ENCODE measurements at places on chromosomes 4 and X. TPM values are rescaled to one million over a fixed set of nuclear protein-coding genes. Genes with fewer than 3 reads are reported as not detected.

- H3K4me1 ChIP-seq: no peaks in the 10 kb centered on the region
- H3K4me3 ChIP-seq: no peak overlapping the region
- H3K36me3 ChIP-seq: peaks cover 11% of the 10 kb centered on the region
- no peak for DNase-seq
- H3K27ac ChIP-seq: no peak overlapping the region
Measured at GRCh38 chr4:173280998-173281397, 53.2 kb downstream of the HMGB2 start.

BANK1 gene
- total RNA-seq: not detected

- H3K27me3 ChIP-seq: no peaks in the 10 kb centered on the region
- no peak overlapping the region for H3K4me3 ChIP-seq
- H3K36me3 ChIP-seq: no peaks in the 10 kb centered on the region
- peaks cover 4% of the 10 kb centered on the region for H3K4me1 ChIP-seq
- H3K27ac ChIP-seq: no peak overlapping the region
- DNase-seq: no peak
Measured at GRCh38 chr4:171622729-171623128, 190.5 kb upstream of the GALNTL6 start.

DNA sequence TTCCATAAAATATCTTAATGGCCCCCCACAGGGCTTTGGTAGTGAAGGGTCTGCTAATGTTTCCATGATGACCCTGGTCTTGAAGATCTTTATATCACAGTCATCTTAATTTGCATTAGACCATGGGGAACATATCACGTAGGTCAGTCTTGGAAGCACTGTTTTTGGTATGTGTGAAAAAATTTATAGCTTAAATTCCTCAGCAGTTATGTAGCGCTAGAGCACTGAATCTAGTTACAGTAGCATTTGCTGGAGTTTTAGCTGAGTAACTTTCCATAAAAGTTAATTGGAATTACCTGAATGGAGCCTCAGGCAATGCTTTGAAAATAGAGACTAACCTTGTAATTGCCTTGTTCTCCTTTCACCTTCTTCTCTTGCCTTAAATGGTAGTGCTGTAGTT, 648.8 kb downstream of the IQCM start:
- no peaks in the 10 kb centered on the region for H3K4me1 ChIP-seq
- H3K27me3 ChIP-seq: no peaks in the 10 kb centered on the region
- no peaks in the 10 kb centered on the region for H3K36me3 ChIP-seq
- H3K27ac ChIP-seq: no peak overlapping the region
- no peak overlapping the region for H3K4me3 ChIP-seq
- DNase-seq: no peak

SOX3 gene
- total RNA-seq: 0.71 TPM

IBSP gene
- not detected for total RNA-seq

DNA sequence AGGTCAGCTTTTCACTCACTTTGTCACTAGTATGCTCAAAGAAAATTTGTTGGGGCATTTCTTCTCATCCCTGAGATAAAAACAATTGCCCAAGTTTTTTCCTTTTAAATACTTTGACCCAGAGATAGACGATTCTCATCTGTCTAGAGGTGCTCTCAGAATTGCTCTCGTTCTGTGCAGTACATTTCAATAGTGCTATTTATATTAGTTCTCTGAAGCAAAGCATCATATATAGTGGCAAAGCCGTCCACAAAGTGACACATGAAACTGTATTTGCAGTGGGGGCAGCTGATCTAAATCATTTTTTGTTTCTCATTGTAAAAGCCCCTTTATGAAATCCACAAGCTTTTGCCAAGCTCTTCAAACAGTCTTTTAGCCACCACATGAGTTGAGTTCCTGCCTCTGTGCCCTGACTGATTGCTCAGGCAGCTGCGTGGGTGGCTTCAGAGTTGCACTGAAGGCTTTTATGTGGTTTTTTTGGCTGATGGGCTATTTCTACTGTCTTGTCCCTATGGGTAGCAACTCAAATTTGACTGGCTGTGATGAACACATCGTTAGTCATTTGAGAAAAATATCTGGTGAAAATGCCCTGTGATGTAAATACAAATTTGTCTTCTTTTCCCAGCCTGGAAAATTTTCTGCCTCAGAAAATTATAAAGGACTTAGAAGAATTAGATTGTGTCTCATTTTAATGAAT, 119.1 kb upstream of the OTUD4 start:
- no peak overlapping the region for H3K4me3 ChIP-seq
- H3K4me1 ChIP-seq: no peaks in the 10 kb centered on the region
- DNase-seq: no peak
- H3K27me3 ChIP-seq: peaks cover 2% of the 10 kb centered on the region

- DNase-seq: no peak
- peak overlapping the region; percentile 73 for H3K4me3 ChIP-seq
- peak overlapping the region; percentile 98 for H3K27ac ChIP-seq
- H3K27me3 ChIP-seq: peaks cover 4% of the 10 kb centered on the region
- H3K36me3 ChIP-seq: no peaks in the 10 kb centered on the region
Measured at GRCh38 chr4:67104145-67104544, 441.2 kb downstream of the CENPC start.

GAGE12H gene
- total RNA-seq: not detected

ATP1B4 gene
- not detected for total RNA-seq

PABPC4L gene
- total RNA-seq: 0.47 TPM

DNA sequence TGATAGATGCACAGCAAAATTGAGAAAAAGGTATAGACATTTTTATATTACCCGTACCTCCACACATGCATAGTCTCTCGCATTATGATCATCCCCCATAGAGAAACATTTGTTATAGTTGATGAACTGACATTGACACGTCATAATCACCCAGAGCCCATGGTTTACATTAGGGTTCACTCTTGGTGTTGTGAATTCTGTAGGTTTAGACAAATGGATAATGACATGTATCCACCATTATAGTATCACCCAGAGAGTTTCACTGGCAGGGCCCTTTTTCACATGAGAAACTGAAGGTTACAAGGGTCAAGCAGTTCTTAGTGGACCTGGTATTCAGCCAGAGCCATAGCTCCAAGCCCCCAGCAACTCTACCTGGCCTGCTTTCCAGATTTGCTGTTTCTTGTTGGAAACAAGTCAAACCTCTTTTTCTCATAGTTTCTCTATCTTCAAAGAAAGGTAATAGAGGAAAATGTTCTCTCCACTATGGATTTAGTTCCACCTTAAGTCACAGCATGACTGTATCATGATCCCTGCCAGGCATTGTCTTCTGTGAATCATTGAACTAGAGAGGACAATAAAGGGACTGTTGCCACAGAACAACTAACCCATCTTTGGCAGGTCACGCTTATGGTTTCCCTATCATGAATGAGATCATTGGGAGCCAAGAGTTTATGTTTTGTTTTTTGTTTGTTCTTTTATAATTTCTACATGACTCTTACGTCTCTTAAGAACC, 64.0 kb downstream of the HHIP start:
- no peaks in the 10 kb centered on the region for H3K36me3 ChIP-seq
- no peak overlapping the region for H3K4me3 ChIP-seq
- H3K27ac ChIP-seq: no peak overlapping the region
- no peaks in the 10 kb centered on the region for H3K27me3 ChIP-seq

DNA sequence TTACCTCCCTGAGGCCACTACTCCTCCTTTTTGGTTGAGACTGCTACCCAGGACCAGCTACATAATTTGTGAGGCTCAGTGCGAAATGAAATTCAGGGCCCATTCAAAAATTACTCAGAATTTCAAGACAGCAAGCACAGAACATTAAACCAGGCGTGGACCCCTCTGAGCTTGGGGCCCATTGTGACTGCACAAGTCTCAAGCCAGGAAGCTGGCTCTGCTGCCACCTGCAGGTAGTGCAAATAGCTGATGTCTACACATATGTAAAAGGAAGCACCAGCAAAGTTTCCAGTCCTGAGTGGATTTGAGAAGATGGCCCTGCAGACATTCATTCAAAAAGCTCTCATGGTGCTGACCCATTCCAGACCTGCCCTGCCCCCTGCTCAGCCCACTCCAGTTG, 213.4 kb upstream of the LNX1 start:
- no peak for DNase-seq
- H3K4me1 ChIP-seq: no peaks in the 10 kb centered on the region
- H3K27ac ChIP-seq: no peak overlapping the region
- H3K27me3 ChIP-seq: peaks cover 1% of the 10 kb centered on the region

- peaks cover 1% of the 10 kb centered on the region for H3K27me3 ChIP-seq
- no peak overlapping the region for H3K4me3 ChIP-seq
- no peak for DNase-seq
- H3K36me3 ChIP-seq: no peaks in the 10 kb centered on the region
- no peak overlapping the region for H3K27ac ChIP-seq
- H3K4me1 ChIP-seq: peaks cover 2% of the 10 kb centered on the region
Measured at GRCh38 chrX:68917799-68918198, 89.0 kb downstream of the EFNB1 start.

- DNase-seq: no peak
- no peak overlapping the region for H3K4me3 ChIP-seq
- H3K27ac ChIP-seq: no peak overlapping the region
- H3K27me3 ChIP-seq: peaks cover 6% of the 10 kb centered on the region
- H3K36me3 ChIP-seq: no peaks in the 10 kb centered on the region
Measured at GRCh38 chr4:73865431-73866096, 3.6 kb upstream of the CXCL1 start.

PGAM4 gene
- not detected for total RNA-seq

ZFP92 gene
- 0.07 TPM for total RNA-seq

LRAT gene
- 0.20 TPM for total RNA-seq

PNMA5 gene
- total RNA-seq: not detected

GRCh38 chr4:53101191-53101581, 239.1 kb downstream of the RASL11B start:
- H3K4me3 ChIP-seq: no peak overlapping the region
- H3K27ac ChIP-seq: no peak overlapping the region
- H3K27me3 ChIP-seq: no peaks in the 10 kb centered on the region
- H3K4me1 ChIP-seq: no peaks in the 10 kb centered on the region
- peaks cover 8% of the 10 kb centered on the region for H3K36me3 ChIP-seq

- H3K27ac ChIP-seq: no peak overlapping the region
- no peak overlapping the region for H3K4me3 ChIP-seq
- peaks cover 3% of the 10 kb centered on the region for H3K27me3 ChIP-seq
- H3K36me3 ChIP-seq: no peaks in the 10 kb centered on the region
Measured at GRCh38 chrX:118545510-118545909, 49.9 kb downstream of the DOCK11 start.

- H3K36me3 ChIP-seq: no peaks in the 10 kb centered on the region
- H3K4me3 ChIP-seq: no peak overlapping the region
- DNase-seq: no peak
- no peak overlapping the region for H3K27ac ChIP-seq
Measured at GRCh38 chr4:151537687-151538086, 128.7 kb downstream of the FHIP1A start.

GRCh38 chr4:139266583-139267257, 13.3 kb downstream of the MGARP start:
- H3K4me1 ChIP-seq: peaks cover 6% of the 10 kb centered on the region
- peak; percentile 45 for DNase-seq
- peak overlapping the region; percentile 20 for H3K27ac ChIP-seq
- peak overlapping the region; percentile 61 for H3K4me3 ChIP-seq

DNA sequence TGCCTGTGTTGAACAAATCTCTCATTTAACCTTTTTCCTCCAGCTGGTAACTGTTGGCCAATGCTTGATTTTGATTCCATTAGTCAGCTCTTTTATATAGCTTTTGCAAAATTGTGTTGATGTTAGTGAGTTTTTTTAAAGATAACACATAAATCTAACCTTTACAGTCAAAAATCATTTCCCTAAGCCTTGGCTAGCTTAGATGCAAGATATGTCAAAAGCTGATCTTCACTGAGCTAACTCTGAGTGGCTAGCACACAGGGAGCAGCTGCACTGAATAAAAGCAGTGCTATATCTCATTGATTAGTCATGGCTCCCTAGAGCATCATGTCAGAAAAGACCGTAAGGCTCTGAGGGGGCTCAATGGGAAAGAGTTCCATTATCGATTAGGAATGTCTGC, 78.7 kb downstream of the PPARGC1A start:
- no peaks in the 10 kb centered on the region for H3K27me3 ChIP-seq
- H3K27ac ChIP-seq: peak overlapping the region; percentile 59
- H3K36me3 ChIP-seq: no peaks in the 10 kb centered on the region
- DNase-seq: peak; percentile 18
- peaks cover 15% of the 10 kb centered on the region for H3K4me1 ChIP-seq
- H3K4me3 ChIP-seq: no peak overlapping the region

DNA sequence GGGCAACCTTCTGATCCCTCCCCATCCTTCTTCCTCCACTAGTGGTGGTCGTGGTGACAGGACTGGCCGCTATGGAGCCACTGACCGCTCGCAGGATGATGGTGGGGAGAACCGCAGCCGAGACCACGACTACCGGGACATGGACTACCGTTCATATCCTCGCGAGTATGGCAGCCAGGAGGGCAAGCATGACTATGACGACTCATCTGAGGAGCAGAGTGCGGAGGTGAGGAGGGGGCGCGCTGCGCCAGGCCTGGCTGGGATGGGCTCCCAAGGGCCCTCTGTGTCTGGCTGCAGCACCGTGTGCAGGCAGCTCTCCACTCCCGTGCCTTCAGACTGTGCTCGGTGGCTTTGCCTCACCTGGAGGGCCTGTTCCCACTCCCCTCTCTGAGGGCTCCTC, 24.3 kb downstream of the RBM10 start:
- H3K4me3 ChIP-seq: no peak overlapping the region
- no peak overlapping the region for H3K27ac ChIP-seq
- peaks cover 4% of the 10 kb centered on the region for H3K27me3 ChIP-seq
- no peaks in the 10 kb centered on the region for H3K36me3 ChIP-seq
- no peaks in the 10 kb centered on the region for H3K4me1 ChIP-seq
- no peak for DNase-seq

GRCh38 chr4:123898946-123899666, 502.5 kb downstream of the SPRY1 start:
- H3K4me3 ChIP-seq: no peak overlapping the region
- H3K4me1 ChIP-seq: no peaks in the 10 kb centered on the region
- no peak overlapping the region for H3K27ac ChIP-seq
- DNase-seq: no peak
- H3K27me3 ChIP-seq: no peaks in the 10 kb centered on the region

DNA sequence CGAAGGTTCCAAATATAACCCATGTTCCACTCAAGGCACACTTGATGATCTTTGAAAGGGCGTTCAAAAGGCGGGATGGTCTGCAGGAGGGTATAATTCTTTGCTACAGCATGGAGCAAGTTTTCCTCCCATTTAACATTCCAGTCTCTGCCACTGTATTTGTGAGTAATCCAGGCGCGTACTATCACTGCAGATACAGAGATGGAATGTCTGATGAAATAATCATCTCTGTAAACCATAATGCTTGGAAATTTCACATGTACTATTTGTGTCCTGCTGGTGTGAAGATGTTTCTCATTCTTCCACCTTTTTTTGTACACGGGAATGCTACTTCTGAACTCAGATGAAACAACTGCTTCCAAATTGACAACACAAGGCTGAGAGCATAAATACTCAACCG, 15.5 kb downstream of the SEL1L3 start:
- no peaks in the 10 kb centered on the region for H3K27me3 ChIP-seq
- H3K27ac ChIP-seq: no peak overlapping the region
- H3K36me3 ChIP-seq: peaks cover 4% of the 10 kb centered on the region
- no peak overlapping the region for H3K4me3 ChIP-seq
